ENCODE measurements at places on chromosomes 7 and 10.

DNA sequence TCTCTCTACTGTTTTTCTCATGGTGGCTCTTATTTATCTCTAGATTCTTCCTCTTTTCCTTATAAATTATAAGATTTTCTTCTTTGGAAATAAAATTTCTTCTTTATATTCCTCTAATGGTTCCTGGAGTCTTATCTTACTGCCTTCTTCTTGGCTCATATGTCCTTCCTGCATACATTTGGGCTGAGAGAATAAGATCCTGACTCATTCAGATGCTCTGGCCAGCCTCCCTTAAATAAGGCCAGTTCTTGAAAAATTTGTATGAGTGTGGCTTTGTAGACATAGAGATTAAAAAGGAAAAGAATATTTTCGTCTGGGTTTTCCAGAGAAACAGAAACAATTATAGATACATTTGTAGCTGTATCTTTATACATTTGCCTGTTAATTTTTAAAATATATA is 411.3 kb downstream of the KIF20B start:
- no peak for DNase-seq

- no peak for DNase-seq
These were observed 64.7 kb upstream of the ANK3 start for GRCh38 chr10:60454336-60454735.

- no peak for DNase-seq
These were observed 235.1 kb upstream of the AUTS2 start for GRCh38 chr7:69363136-69363535.

- DNase-seq, result no peak
These were observed 8.7 kb upstream of the CDHR1 start for GRCh38 chr10:84185526-84186175.

DNA sequence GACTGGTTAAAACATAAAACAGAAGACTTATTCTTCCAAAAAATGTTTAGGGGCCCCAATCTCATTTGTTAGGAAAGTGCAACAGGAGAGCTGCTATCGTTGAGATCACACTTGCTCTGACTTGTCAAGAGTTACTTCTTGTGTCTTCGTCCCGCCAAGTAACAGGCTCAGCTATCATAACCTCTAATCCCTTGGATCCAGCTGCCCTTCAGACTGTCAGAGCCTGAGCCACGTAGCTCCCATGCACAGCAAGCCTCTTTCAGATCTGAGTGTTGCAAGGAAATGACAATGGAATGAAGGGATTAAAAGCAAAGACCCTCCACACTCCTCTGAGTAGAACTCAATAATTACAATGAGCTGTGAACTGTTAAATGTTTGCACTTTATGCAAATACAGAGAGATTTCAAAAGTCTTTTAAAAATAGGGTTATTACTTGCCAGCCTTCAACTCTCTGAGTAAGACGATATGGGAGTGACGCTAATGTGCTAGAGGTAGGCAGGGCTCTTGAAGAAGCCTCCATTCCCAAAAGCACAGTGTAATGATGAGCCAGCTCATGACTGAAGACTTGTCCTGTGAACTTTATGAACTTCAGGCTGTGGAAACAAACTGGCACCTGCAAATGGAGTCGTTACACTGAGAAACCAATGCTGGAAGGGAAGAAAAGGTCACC is 28.4 kb upstream of the CDK13 start:
- no peak for DNase-seq

- DNase-seq, result no peak
These were observed 22.9 kb downstream of the CDK6 start for GRCh38 chr7:92813390-92814024.

GRCh38 chr7:43460733-43461348 is 122.1 kb upstream of the STK17A start:
- no peak for DNase-seq

- DNase-seq, result no peak
These were observed 107.5 kb upstream of the ARID5B start for GRCh38 chr10:61793760-61794703.

DNA sequence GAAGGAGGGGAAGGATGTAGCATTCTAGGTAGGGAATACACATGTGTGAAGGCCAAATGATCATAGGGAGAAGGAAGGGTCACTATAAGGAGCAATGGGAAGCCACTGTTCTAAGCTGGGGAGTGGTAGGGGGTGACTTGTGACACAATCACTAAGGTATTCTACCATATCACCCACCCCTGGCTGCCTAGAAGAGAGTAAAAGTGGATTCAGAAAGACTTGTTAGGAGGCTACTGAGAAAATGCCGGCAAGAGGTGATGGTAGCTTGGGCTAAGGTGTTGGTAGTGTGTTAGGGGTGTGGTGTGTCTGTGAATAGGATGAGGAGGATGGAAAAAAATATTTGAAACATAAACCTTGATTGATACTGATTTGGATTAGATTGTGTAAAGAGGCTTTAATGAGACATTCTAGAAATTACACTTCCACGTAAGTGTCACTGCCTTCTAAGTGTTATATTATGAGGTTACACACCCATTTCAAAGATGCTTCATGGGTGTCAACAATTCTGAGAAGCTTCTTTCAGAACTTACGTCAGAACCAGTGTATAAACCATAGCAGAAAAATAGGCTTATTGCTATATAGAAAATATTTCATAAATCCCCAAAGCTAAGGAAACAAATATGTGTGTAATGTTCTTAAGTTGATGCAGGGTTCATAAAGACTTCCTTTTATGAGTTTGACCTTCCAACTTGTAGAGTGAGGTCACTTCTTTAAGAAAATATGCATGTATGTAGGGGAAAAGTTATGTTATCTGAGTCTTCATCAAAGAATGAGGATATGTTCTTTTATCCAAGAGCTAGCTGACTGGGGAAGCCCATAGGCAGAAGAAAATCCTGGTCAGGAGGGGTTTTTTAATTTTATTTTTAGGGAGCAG is 5.6 kb upstream of the BPGM start:
- DNase-seq, result no peak

GRCh38 chr10:71765176-71765904 is 8.0 kb downstream of the VSIR start:
- DNase-seq, result no peak

- no peak for DNase-seq
These were observed 33.9 kb downstream of the STOX1 start for GRCh38 chr10:68861253-68861652.

GRCh38 chr7:95180-95862 is 97.0 kb upstream of the FAM20C start:
- no peak for DNase-seq

GRCh38 chr10:110664483-110665420 is 20.6 kb downstream of the RBM20 start:
- no peak for DNase-seq

All from stimulated activated CD8-positive, alpha-beta memory T cell treated with anti-CD3 and anti-CD28 coated beads, Interleukin-7, amount 100 ng/mL, for 1 hour (primary cell).